ENCODE measurements at places on chromosomes 6 and 20. TPM values are rescaled to one million over a fixed set of nuclear protein-coding genes. Genes with fewer than 3 reads are reported as not detected.

GRCh38 chr6:111254004-111254778 lies 166.9 kb downstream of the SLC16A10 start:
- no peak for DNase-seq
- H3K4me1 ChIP-seq = peaks cover 39% of the 10 kb centered on the region
- H3K36me3 ChIP-seq = no peaks in the 10 kb centered on the region
- H3K4me3 ChIP-seq = peak overlapping the region; percentile 23
- H3K27ac ChIP-seq = peak overlapping the region; percentile 43
- no peaks in the 10 kb centered on the region for H3K27me3 ChIP-seq

- H3K27me3 ChIP-seq = peaks cover 35% of the 10 kb centered on the region
- no peak overlapping the region for H3K27ac ChIP-seq
- peaks cover 1% of the 10 kb centered on the region for H3K4me1 ChIP-seq
- no peaks in the 10 kb centered on the region for H3K36me3 ChIP-seq
- no peak for DNase-seq
Measured at GRCh38 chr6:31113861-31114540, 599 bp upstream of the PSORS1C1 start.

DNA sequence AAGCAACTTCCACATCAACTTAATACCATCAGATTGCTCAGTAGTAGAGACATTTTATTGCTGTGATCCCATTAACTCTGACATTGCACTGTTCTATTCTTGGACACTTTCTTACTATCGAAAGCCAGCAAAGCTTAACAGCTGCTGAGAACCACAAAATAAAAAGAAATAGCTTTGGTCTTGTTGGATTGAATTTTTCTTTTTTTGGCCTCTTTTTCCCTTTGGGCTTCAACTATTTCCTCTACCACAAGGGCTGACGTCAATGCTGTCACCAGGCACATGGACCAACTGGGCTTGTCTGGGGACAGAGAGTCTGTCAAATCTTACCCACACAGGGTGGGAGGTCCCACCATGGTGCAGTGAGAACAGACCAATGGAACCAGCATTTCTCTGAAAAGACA lies 63.4 kb upstream of the ENPP5 start:
- no peaks in the 10 kb centered on the region for H3K4me1 ChIP-seq
- no peak overlapping the region for H3K4me3 ChIP-seq
- H3K36me3 ChIP-seq = peaks cover 17% of the 10 kb centered on the region
- no peaks in the 10 kb centered on the region for H3K27me3 ChIP-seq

Gene ITCH
- total RNA-seq = 85.5 TPM

Gene LMBRD1
- total RNA-seq = 39.1 TPM

DNA sequence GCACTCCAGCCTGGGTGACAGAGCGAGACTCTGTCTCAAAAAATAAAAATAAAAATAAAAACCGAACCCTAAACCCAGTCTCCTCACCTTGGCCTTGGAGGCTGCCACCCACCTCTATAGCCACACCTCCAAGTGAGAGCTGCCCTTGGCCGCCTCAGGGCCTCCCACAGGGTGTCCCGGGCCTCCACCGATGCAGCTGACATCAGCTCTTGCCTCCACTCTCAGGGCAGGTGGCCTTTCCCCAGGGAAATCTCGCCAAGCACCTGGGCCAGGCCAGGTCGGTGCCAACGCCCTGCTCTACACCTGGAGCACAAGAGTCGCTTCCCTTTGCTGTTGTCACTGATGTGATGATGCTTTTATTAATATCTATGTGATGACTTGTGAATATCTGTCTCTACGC lies 8.9 kb upstream of the MYL9 start:
- no peaks in the 10 kb centered on the region for H3K4me1 ChIP-seq
- H3K36me3 ChIP-seq = peaks cover 6% of the 10 kb centered on the region
- DNase-seq = no peak
- no peak overlapping the region for H3K27ac ChIP-seq
- no peaks in the 10 kb centered on the region for H3K27me3 ChIP-seq

GRCh38 chr20:623704-624103 lies 13.6 kb upstream of the TCF15 start:
- no peak for DNase-seq
- no peaks in the 10 kb centered on the region for H3K4me1 ChIP-seq
- no peak overlapping the region for H3K27ac ChIP-seq

Gene FAM83C
- total RNA-seq = not detected

DNA sequence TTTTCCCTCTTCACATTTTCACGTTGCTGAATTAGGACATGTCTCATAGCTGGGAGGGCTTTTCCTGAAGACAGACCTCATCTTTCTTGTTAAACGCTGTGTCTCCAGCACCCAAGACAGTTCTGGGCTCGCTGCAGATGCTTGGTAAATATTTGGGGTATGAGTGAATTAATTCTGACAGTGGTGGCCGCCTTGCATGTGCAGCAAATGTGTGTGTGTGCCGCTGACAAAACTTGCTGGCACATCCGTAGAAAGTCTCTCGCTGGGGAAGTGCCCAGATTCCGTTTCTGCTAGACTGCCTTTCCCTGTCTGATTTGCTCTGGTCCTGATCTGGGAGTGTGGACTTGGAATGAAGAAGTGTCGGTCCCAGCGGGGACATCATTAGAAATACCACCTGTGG lies 48.2 kb upstream of the ZNFX1 start:
- DNase-seq = no peak
- no peak overlapping the region for H3K27ac ChIP-seq
- no peak overlapping the region for H3K4me3 ChIP-seq
- H3K4me1 ChIP-seq = no peaks in the 10 kb centered on the region

DNA sequence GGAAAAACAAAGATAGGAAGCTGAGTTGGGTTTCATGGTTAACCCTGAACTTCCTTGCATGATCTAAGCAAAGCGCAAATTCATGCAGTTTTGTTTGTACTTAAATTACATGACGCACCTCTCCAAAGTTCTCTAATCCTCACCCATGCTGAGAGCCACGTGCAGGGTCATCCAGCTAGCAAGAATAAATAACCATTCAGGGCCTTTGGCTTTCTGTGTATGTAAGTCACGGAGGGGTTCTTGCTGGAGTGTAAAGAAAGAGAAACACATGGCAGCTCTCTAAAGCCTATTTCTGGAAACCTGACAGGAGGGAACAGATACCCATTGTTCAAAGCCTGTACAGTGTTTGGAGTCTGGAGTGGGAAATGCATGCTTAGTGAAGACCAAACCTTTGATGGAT lies 171.7 kb upstream of the CCN2 start:
- no peak for DNase-seq
- H3K36me3 ChIP-seq = no peaks in the 10 kb centered on the region
- H3K27ac ChIP-seq = no peak overlapping the region
- no peaks in the 10 kb centered on the region for H3K4me1 ChIP-seq
- H3K27me3 ChIP-seq = no peaks in the 10 kb centered on the region

Gene OOEP
- total RNA-seq = not detected
